ENCODE measurements at places on chromosomes 2 and 18.

- no peak for DNase-seq
These were observed 17.9 kb downstream of the PCARE start for GRCh38 chr2:29056452-29056851.

GRCh38 chr2:55437515-55438390 lies 18.1 kb upstream of the CCDC88A start:
- no peak for DNase-seq

DNA sequence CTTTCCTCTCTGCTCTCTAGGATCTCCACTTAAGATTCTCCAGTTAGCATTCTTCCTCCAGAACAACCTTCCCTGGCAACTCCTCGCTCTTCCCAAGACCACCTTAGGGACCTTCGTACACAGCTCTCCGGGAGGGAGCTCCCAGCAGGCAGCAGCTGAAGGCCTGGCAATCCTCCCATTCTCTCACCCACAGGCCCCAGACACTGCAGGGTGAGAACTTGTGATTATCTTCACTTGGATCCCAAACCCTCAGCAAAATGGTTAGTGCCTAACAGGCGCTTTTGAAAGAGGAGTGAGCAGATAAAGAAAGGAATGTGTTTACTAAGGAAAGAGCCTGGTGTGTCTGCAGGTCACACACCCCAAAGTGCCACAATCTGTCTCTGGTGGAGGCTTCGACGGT lies 83.8 kb upstream of the SNTG2 start:
- no peak for DNase-seq

DNA sequence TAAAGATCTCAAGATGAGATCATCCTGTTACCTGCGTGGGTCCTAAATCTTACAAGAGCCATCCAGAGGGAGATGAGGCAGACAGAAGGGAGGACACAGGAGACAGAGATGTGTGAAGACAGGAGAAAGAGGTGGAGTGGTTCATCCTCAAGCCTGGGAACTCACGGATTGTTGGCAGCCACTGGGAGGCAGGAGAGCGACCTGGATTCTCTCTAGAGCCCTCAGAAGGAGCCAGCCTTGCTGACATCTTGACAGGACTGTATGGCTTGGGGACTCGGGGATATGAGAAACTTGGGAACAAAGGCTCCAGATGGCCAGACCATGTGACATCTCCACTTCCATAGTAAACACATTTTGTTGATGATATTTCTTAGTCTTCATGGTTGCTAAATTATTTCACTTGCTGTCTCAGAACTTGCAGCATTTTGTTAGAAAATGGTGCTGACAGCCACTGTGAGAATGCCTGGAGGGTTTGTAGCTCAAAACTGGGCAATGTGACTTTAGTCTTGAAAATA lies 57.8 kb upstream of the MC2R start:
- DNase-seq, result no peak

DNA sequence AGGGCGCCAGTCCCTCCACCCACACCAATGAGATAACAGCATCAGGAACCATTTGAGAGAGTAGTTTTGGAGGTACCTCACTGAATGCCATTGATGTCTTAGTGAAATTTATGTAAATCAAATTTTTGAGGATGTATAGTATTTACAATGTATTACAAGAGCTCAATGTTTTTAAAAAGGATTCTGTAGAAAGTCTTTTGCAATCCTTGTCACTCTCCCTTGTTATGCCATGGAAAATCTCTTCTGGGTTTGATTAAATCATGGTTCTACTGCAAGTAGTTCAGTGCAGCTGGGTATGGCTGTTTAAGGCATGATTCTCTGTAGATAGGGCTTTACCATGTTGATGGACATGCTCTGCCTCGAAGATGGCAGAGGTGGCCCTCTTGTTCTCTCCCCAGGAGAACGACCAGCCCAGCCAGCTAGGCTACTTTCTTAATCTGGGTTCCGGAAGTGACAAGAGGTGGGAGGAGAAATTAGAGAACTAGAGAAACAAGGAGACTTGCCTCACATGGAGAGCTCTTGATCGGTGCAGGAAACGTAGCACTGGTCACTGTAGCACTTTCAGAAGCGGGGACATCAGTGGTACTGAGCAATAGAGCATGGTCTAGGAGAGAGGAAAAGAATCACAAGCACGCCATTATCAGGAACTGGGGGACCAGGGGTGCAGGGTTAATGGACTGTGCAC lies 202.7 kb downstream of the CLIP4 start:
- no peak for DNase-seq

DNA sequence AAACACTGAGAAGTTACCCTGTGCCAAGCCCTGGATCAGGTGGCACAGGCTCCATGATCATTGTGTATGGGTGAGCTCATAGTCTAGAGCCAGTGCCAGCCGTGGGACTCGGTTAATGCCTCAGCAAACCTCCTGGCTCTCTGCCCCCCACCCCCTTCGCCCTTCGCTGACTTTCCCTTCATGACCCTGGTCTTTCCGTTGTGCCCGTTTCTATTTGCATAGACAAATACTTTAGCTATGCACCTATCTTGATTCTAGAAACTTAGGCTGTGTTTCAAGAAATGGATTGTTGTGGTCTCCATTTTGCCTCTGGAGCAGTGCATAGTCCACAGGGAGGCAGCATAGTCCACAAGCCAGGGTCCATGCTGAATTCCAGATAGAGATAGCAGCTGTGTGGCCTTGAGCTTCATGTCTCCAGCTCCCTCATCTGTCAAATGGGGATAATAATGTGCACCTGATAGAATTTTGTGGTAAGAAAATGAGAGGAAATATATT lies 44.8 kb upstream of the KDM3A start:
- no peak for DNase-seq

DNA sequence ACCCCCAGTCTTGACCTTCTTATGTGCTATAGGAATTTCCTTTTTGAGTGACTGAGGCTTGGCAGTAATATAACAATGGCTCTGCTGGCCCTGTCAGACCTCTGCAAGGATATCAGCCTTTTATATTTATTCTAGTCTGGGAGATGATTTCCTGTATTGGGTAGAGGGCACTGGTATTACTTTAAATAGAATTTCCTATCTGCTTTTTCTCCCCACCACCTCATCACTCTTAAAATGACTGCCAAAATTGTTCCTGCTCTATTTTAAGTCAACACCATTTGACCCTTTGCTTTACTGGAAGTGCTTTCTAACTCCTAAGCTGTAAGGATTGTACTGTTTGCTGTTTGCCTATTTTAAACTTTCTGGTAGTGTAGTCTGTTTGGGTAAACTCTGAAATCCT lies 658.4 kb upstream of the FSHR start:
- no peak for DNase-seq

DNA sequence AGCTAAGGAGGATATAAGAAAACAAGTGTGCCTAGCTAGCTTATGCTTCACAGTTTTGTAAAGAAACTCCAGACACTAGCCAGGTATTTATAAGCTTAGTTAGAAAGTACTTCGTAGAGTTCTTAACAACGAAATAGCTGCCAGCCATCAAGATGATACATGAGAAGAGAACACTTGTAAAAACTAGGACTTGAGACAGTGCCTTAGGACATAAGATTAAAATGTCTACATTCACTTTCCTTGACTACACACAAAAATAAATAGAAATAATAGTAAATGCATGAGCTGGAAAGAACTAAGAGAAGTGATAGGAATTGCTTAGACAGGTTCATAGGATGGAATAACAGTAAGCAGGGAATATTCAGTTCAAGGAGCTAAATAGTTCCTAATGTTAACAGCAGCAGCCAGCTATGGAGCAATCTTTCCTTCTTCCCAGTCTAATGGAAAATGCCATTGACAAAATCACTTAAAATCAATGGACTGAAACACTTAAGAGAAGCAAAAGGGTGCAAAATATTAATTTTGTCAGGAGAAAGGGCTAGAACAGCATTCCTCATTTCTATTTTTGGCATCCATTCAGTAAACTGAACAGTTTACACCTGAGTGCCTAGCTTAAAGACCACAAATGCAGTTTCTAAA lies 186.6 kb downstream of the PDE11A start:
- DNase-seq, result no peak

GRCh38 chr2:129681788-129682187 lies 297.7 kb upstream of the RAB6C start:
- no peak for DNase-seq
